ENCODE measurements at places on chromosomes 2 and 18.

DNA sequence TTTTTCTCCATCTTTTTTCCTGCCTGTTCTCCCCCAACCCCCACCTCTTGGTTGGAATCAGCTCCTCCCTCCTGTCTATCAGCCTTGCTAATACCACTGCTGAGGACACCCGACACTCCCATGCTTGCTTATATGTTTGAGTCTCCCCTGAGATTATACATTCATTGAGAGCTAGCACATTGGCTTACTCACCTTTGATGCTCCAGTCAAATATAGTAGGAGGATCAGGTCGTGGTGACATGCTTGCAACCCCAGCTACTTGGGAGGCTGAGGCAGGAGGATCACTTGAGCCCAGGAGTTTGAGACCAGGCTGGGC, 91.5 kb upstream of the CCBE1 start:
- no peak for DNase-seq

- DNase-seq, result no peak
Observed at GRCh38 chr18:12960395-12960794, 12.6 kb downstream of the SEH1L start.

DNA sequence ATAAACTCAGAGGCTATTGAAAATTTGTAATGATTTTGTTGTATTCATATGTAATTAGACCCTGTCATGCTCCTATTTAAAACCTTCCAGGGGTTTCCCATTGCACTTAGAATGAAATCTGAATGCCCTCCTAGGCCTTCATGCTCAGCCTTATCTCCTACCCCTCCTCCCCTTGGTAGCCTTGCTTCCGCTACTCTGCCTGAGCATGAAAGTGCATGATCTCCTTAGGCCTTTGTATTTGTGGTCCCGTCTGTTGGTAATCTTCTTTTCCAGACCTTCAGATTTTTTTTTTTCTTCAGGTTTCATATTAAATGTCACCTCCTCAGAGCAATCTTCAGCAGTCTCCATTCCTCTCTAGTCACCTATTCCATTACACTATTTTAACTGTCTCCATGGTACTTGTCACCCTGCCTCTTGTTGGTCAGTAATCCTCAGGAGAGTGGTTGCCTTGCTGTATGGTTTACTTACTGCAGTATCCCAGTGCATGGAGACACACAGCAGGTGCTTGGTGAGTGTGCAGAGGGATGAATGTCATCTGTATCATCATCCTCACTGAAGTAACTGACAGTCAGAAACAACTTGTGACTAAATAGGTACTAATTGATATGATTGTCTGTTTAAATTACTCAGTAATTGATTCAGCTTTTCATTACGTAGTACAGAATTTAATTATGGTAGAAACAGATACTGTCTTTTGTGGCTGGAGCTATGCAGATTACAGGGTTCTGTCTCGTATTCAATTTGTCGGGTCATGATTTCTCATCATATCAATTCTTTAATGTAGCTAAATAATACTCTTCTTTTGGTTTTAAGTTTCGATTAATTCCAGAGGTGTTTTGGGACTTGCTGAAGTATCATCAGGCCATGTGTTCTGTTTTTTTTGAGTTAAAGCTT, 63.9 kb downstream of the PHLPP1 start:
- DNase-seq, result no peak

GRCh38 chr2:225177098-225177497, 134.8 kb upstream of the DOCK10 start:
- no peak for DNase-seq

DNA sequence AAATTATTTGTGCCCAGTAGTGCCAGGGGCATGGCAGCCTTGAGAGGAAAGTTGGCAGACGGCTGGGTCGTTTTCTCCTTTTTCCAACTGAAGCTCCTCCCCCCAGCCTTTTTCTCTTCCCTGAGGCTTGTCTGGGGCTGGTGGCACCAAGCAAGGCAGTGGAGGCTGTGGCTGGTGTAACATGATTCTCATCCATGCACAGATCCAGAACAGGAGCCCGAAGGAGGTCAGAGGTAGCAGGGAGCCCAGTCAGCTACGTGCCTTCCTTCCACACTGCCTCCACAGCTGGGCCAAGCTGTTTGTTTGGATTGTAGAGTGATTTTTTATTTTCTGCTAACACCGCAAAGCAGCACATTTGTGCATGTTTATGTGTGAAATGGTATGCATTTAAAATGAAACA, 170.3 kb upstream of the MGAT5 start:
- no peak for DNase-seq

Measured in left lobe of liver (tissue), 2 donors.